ENCODE measurements at places on chromosomes 2 and 18.
A peak's percentile ranks its signal among the peaks of the same experiment; 100 is the strongest.

- no peak for ATAC-seq
Observed at GRCh38 chr18:69795791-69796190, 151.9 kb downstream of the CD226 start.

- no peak for ATAC-seq
Observed at GRCh38 chr2:63301481-63301880, 250.9 kb downstream of the OTX1 start.

GRCh38 chr2:189854940-189855339, 70.7 kb downstream of the PMS1 start:
- ATAC-seq = no peak

GRCh38 chr2:1625281-1626001, 118.9 kb downstream of the PXDN start:
- no peak for ATAC-seq

DNA sequence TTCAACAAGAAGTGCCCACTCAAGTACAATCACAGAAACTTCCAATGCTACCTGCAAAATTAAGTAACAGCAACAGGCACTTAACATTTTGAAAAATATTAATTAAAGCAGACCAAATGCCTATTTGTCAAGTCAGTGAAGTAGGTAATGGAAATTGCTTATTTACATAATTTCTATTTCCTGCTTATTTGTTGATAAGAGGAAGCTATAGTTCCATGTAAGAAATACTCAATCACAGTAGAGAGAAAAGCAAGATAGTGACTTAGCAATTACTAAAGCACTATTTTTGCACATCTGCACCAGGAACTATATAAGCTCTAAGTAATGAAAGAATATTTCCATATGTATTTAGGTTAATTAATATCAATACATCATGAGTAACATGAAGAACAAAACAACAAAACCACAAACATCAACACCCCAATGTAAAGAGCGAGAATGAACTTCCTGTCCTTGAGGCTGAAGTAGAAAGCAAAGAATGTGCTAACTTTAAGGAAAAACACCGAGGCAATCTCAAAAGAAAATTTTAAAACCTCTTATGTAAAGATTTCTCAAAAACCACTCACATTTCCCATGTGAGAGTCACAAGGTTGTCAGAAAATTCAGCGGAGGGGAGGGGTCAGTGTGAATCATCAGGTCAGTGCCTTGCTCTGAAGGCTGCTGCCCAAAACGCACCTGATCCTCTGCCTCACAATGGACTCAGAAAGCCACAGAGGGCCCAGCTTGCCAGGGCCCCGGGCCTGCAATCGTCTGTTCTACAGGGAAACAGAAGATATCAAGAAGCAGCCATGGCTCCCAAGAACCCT, 12.5 kb downstream of the NPC1 start:
- peak; percentile 92 for ATAC-seq
